Right ventricle myocardium superior (tissue), 1 donor: ENCODE measurements at places on chromosomes 3 and 15.

GRCh38 chr15:48603922-48604321, 41.6 kb downstream of the FBN1 start:
- no peak for DNase-seq

DNA sequence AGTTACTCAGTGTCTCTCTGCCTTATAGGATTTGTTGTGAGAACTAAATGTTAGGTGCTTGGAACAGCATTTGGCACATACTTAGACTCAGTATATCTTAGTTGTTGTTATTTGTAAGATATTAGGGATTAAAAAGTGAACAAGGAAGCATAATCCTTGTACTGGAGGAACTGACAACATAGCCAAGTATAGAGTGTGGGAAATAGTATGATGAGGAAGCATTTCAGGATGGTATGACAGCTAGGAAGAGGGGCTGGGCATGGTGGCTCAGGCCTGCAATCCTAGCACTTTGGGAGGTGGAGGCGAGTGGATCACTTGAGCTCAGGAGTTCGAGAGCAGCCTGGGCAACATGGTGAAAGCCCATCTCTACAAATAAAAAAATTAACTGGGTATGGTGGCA, 16.6 kb upstream of the GCNT3 start:
- no peak for DNase-seq

DNA sequence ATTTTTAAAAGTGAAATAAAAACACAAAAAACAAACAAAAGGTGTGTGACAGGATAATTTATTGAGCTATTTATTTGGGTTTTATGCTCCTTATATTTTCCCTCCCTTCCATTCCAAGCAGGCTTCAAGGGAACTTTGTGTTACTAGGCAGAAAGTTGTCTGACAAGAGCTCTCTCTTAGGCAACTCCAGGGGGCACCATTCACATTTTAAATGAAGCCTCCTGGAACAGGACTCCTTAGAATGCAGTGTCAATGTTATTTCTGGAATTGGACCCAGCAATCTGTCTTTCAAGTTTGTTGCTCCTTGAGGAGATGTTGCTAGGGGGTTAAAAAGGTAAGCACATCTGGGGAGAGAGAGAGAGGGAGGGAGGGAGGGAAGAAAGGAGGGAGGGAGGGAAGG, 5.4 kb upstream of the RFX7 start:
- no peak for DNase-seq

- DNase-seq, result no peak
Observed at GRCh38 chr3:132004571-132004970, 30.2 kb downstream of the CPNE4 start.

DNA sequence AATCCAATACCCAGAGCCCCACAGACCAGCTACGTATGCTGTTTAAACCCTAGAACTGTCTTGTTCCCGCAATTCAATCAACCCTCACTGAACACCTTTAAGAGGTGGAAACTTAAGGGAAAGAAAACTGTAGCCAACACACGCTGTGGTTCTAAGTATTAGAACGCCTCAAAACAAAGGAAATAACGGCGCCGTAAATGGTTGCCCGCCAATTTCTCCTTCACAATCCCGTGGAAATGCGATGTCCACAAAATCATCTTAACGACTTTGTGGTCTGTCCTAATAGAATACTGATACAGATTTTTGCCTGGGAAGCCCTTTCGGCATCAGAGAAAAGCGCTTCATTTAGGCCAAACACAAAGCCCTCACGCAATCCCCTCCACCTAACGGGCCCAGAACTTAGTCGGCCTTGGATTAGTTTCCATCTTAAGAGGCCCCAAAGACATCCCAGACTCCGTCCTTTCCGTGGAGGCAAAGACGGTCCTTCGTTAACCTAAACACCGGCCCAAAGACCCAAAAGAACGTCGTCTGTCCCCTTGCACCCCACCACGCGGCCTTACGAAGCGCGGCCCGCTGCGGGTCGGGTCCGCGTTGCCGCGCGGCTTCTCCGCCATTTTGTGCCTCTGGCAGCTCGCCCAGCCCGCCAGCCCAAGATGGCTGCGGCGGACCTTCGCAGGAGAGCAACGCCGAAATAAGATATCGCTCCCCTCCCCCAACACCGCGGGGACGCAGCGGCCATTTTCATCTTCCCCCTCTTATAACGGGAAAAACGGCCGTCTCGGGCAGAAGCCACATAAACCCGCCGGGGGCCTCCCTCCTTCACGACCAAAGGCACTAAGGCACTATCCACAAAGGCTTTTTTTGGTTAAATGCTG, 763 bp downstream of the TRA2B start:
- DNase-seq, result peak; percentile 93

DNA sequence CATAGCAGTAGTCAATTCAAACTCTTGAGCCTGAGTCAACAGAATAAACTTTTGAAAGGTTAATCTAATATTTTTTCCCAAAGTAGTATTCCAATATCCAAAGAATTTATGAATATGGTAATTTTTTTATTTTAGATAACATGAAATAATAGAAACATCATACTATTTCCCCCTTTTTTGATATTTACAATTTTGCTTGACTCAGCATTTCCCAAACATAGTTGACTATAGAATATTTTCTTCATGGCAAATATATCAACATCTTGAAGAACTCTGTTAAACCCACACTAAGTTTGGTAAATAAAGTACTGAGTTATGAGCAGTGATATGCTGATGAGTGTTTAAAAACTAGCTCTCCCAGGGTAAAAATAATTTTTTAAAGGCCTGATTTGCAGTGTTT, 380.0 kb upstream of the ARL6 start:
- no peak for DNase-seq

GRCh38 chr15:46365572-46365971, 730.7 kb downstream of the SQOR start:
- no peak for DNase-seq

GRCh38 chr3:385151-385550, 188.6 kb downstream of the CHL1 start:
- no peak for DNase-seq

DNA sequence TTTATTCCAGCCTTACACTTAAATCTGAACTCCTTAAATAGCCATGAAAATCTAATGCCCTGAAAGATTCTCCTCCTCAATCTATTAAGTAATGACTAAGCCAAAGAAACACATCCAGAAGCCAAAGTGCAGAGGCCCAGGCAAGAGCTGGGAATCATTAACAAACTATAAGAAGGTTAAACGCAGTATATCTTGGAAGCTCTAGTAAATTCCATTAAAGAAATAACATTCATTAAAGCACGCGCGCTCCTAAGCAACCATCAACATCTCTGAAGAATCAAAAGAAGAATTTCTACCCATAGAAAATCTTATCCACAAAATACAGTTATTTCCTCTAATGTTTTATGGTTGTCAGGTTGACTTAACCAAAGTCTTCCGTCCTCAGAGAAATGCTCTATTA, 29.5 kb downstream of the MB21D2 start:
- DNase-seq, result no peak

DNA sequence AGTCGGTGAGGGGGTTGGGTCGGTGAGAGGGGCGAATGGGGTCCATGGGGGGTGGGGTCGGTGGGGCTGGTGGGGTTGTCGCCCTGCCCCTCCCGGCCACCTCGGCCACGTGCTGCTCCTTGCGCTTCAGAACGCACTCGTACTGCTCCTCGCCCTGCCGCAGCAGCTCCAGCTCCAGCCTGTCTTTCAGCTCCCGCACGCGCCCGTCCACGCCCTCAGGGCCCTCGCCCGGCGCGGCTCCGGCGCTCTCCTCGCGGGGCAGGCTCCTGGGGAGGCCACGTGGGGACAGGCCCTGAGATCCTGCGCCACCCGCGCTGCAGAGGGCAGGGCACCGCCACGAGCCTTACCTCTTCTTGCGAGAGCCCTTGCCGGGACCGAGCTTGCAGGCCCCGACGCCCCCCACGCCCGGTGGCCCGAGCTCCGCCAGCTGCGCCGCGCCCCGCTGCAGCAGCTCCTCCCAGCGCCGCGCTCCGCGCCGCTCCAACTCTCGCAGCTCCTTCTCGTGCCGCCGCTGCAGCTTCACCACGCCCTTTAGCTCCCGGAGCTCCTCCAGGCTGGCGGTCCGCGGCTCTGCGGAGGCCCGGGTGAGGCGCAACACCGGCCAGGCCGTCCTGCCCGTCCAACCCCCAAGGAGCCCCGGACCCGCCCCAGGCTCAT, 8.2 kb upstream of the ANKRD63 start:
- DNase-seq, result peak; percentile 57

GRCh38 chr3:192246847-192247559, 480.3 kb downstream of the FGF12 start:
- no peak for DNase-seq

- no peak for DNase-seq
Observed at GRCh38 chr3:128054367-128054766, 2.1 kb downstream of the SEC61A1 start.

GRCh38 chr3:52715714-52716305, 9.9 kb downstream of the SPCS1 start:
- no peak for DNase-seq

DNA sequence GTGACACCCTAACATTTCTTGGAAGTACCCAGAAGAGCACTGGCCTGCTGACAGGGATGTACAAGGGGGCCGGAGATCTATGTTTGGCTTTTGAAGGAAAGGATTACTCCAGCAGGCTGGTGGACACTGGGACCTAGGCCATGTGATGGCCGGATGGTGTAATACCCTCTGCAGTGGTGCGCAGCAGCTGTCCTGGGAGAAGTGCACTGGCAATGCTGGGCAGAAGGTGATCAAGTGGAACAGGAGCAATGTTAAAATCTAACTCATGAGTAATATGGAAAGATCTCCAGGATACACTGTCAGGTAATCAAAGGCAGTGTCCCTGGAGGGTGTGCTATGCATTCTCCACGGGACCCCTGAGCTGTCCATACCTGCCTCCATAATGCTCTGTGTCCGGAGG, 71.2 kb upstream of the POMGNT2 start:
- DNase-seq, result no peak

DNA sequence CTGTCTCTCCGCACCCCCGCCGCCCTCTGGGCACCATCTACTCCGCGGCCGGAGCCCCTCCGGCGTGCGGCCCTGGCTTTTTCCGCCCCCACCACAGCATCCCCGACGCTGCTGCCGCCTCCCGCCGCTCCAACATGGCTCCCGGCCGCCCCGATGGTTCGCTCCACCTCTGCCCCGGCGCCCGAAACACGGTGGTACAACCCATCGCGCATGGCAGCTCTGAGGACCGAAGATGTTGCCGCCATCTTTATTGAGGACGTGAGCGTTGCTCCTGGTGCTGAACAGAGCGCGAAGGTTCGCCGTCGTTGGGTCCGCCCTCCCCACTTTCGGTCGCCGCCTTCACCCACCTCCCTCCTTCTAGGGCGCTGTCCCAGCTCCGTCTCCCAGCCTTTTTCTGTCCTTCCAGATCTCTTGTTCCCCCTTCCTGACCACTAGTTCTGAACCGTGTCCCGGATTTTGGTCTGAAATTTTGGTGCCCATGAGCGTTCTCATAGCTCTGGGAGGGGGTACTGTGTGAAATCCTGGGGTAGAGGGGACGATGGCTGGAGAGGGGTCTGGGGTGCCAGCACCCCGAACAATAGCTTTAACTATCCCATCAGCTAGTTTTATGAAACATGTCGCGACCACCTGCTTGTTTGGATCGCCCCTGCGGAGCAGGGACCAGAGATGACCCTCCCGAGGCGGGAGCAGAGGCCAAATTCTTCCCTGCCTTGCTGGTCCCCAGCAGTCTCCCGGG, at the start of gene CELSR3:
Gene CELSR3 (minus strand): TSS at position 134 of the 736 bp plus-strand sequence. CDS start 252 bp downstream, outside the sequence.
- DNase-seq, result peak; percentile 71
